Fibroblast of lung (primary cell): ENCODE measurements at places on chromosomes 16 and 17. TPM values are rescaled to one million over a fixed set of nuclear protein-coding genes. Genes with fewer than 3 reads are reported as not detected.

DNA sequence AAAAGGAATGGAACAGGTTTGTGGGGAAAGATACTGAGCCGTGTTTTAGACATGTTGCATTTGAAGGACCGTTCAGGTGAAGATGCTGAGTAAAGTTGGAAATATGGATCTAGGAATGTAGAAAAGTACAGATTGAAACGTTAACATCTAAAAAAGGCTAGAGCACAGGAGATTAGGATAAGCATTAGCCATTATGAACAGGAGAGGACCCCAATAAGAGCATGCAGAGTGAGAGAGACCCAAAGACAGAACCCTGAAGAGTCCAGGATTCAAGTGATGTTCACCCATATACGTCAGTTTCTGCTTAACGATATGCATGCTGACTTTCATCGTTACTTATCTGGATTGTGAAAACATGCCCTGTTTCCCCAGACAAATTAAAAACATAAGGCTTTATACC, 140.5 kb downstream of the STX8 start:
- no peak for DNase-seq

GRCh38 chr17:58493506-58493905, 5.3 kb upstream of the HSF5 start:
- DNase-seq, result no peak

DNA sequence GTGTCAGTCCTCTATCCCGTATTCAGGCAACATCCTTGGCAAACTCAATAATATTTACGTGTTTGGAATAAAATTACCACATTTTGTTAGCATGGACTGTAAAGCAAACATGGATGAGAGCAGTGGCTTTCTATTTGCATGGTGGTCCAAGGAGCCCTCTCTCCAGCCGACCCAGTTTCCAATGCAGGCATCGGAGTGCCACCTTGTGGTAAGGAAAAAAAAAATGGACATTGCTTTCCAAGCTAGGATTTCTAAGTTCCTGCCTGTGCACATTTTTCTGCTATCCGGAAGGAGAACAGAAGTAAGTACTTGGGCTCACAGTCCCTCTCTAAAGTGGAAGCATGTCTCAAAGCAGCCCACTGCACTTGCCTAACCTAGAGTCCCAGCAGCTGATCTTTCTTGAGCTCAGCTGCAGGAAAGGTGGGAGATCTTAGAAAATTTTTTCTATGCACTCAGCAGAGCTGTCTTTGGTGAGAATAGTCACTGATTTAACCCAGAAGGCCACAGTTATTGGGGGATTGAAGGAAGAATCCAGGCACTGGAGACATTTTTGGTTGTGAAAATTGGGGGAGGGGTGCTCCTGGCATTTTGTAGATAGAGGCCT, 46.0 kb upstream of the ERCC4 start:
- peak; percentile 7 for DNase-seq

DOC2A gene
- 0.26 and 0.33 TPM in 2 replicates for total RNA-seq

GDPD3 gene
- total RNA-seq, result 1.0 and 1.2 TPM in 2 replicates

DHX58 gene
- total RNA-seq, result 12.3 and 18.3 TPM in 2 replicates

GRCh38 chr16:50490828-50491227, 57.4 kb upstream of the NKD1 start:
- DNase-seq, result no peak

BRD7 gene
- total RNA-seq, result 39.3 and 50.0 TPM in 2 replicates

ZPBP2 gene
- total RNA-seq, result not detected in 2 replicates

DNA sequence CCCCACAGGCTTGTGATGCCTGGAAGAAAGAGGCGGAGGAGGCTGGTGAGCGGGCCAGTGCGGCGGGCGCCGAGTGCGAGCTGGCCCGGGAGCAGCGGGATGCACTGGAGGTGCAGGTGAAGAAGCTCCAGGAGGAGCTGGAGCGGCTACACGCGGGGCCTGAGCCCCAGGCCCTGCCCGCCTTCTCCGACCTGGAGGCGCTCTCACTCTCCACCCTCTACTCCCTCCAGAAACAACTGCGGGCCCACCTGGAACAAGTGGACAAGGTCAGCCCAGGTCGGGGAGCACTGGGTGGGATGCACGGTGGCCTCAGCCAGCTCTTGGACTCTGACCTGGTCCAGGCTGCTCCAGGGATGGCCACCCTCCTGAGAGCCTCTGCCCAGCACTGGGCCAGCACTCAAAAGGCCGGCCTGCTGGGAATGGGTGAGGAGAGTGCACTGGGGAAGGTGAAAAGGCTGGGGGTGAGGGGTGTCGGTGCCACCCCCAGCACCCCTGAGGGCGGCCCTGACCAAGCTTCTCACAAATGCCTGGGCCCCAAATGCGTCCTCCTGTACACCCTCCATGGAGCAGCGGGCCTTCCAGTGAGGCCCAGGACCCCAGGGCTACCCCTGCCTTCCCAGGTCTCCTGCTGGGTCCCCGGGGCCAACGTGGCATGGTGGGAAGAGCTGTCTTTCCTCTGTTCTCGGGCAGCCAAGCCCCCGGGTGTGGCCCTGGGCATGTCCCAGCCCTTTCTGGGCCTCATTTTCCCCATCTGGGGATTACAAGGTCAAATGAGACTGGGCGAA, 20.8 kb downstream of the UNC13D start:
- no peak for DNase-seq

DNA sequence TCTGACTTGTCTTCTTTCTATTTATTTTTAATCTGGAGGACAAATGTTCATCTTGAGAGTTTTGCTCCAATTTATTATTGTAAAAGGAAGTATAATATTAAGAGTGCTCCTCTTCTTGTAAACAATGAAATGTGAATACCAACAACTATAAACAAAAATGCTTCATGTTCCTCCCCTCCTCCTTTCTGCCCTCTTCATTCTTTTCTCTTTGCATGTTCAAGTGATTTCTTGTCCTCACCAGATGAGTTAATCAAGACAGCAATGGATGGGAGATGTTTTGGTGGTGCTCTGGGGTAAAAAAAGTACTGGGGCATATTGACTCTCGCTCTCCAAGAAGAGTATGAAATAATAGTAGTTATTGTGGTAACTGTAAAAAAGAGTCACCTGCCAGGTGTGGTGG, 24.3 kb downstream of the ITGB3 start:
- no peak for DNase-seq

DNA sequence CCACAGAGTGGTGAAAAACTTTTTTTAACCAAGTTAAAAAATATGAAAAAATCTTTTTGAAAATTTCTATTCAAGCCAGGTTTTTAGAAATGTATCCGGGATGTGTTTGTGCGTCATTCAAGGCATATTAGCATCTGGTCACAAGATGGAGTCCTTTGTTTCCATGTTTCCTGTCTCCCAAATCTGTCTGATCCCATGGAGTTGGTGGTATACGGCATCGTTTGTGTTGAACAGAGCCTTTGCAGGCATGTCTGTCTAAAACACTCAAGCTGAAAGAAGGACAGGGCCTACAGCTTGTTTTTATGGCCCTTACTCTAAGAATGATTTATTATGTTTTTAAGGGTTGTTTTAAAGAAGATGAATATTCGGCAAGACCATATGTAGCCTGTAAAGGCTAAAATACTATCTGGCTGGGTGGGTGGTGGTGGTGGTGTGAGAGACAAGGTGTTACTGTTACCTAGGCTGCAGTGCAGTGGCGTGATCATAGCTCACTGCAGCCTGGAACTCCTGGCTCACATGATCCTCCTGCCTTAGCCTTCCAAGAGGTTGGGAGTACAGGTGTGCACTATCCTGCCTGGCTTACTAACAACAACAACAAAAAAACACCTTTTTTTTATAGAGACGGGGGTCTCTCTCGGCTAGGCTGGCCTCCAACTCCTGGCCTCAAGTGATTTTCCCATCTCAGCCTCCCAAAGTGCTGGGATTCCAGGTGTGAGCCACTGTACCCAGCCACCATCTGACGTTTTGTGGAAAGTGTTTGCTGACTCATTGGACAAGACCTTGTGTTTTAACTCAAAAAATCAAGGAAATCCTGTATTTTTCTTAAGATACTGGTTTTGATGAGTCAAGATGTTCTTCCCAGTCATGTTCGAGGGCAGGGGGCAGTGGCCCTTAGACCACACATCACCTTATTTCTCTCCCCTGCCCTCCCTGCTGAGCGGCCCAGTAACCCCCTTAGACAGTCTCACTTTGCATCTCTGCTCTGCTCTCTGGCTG, 52.2 kb downstream of the NDE1 start:
- peak; percentile 10 for DNase-seq

- DNase-seq, result no peak
These were observed 49.1 kb downstream of the GRB2 start for GRCh38 chr17:75356260-75356937.

DNA sequence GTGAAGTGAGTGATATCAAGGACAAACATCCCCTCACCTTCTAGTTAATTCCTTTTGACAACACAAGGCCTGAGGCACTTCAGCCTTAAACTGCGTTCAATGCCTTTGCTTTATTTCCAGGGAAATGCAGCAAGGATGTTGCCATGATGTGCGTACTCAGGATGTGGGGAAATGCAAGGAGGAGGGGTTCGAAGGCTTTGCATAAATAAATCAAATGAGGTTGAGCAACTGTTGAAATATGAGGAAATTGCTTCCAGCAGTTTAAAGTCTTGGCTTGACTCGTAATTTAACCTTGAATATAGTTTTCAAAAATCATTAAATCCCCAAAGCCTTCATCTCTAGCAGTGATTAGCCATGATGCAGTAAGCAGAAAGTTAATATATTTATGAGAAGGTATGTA, 81.8 kb upstream of the CCL2 start:
- DNase-seq, result peak; percentile 25

TVP23A gene
- total RNA-seq, result under 0.01 and 0.26 TPM in 2 replicates

MT4 gene
- not detected in 2 replicates for total RNA-seq

CDC42EP4 gene
- total RNA-seq, result 31.3 and 34.2 TPM in 2 replicates

DNA sequence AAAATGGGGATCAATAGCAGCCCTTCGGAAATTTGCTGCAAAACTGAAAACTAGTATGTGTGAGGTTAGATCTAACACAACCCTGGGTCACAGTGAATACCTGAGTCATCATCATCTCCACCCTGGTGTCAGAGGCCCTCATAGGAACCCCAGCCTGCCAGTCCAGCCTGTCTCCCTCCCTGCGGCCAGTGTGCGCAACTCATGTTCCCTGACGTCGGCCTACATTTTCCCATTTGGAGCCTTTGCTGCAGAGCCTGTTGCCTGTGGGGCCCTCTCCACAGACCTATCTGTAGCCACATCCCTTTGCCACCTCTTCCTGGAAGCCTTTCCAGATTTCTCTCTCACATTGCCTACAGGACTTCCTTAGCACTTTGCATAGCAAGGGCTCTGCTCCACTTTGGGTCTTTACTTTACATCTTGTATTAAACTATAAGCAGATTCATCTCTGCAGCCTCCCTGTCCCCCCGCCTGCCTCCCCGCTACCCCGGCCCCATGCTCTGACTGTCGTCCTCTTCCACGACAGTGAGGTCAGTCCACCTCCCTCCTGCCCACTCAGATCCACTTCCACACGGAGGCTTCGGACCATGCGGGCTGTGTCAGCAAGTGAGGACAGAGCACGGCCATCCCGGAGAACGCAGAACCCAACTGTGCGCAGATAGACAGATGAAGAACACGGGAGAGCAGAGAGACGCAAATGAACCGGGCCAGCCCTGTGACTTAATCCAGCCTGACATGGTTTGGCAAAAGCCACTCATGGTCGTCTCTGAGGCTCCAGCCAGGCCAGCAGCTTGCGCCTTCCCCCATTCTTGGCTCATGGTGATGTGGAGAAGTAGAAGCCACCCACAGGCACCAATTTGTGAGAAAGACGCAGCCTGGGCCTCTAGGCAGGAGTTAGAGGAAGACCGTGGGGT, 31.0 kb downstream of the NGFR start:
- DNase-seq, result no peak

GRCh38 chr17:81125573-81126081, 39.7 kb upstream of the PVALEF start:
- no peak for DNase-seq

DNA sequence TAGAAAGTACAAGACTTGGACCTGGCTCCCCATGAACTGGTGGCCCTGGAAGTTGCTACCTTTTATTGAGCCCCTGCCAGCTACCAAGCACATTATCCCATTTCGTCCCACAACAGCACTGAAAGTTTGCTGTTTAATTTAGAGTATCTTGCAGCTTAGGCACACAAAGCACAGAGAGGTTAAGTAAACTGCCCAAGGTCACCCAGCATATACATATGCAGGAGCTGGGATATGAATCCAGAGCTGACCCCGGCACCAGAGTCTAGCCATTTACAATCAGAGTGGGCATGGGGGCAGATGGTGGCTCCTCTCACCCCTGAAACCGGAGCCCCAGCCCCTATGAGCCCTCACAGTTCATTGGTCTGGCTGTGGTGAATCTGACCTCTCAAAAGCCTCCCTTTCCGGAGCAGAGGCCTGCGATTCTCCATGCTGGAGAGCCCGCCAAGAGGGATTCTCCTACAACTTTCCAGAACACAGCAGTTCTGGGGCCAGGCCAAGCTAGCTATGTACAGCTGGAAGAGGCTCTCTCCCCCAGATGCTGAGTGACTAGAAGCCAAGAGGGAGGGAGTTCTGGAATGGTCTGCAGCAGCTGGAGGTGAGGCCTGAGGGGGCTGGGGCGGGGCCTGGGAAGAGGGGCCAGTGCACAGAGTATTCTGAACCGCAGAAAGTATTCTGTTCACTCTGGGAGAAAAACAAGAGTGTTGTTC, 58.3 kb downstream of the SREBF1 start:
- peak; percentile 41 for DNase-seq

PRRT2 gene
- total RNA-seq, result 2.1 TPM in 2 replicates

DNA sequence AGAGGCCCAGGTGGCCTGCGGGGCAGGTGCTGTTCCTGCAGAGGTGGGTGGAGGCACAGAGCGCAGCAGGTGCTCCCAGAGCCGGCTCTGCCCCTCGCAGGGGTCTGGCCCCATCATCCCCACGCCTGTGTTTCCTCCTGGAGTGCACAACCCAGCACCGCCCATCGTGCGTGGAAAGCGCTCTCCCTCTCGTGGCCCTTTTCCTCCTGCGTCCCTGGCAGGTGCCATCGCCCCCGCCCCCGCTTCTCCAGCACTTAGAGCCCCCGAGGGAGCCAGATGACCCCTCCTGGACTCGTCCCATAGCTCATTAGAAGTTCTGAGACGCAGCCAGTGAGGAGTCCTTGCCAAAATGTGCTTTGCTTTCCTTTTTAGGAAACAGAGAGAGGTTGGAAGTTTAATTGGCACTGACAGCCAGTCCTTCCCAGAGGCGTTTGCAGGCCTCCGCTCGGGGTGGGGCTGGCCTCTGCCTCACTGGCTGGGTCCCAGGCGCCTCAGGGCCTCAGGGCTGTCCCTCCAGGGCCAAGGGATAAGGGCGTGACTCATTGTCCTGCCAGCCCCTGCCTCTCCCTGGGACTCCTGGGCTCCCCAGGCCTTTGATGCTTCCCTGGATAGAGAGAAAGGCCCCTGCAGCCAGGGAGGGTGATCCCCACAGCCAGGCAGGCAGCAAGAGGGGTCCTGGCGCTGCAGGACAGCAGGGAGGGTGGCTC, 32.2 kb upstream of the CHMP6 start:
- peak; percentile 92 for DNase-seq

DNA sequence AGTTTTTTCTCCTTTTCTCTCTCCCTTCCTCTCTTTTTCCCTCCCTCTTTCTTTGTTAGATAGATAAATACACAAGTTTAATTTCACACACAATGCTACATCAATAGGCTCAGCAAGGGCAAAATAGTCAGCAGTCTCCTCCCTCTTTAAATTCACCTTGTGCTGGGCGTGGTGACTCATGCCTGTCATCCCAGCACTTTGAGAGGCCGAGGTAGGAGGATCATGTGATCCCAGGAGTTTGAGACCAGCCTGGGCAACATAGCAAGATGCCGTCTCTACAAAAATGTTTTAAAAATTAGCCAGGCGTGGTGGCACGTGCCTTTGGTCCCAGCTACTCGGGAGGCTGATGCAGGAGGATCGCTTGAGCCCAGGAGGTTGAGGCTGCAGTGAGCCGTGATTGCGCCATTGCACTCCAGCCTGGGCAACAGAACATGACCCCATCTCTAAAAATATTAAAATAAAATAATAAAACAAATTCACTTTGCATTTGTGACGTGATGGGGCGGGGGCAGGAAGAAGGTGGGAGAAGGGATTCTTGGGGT, 27.4 kb downstream of the IL21R start:
- DNase-seq, result no peak
